NCI-H1436 treated with DMSO at 0.1 percent for 48 hours (cell line): ENCODE measurements at places on chromosomes 3 and 15.

DNA sequence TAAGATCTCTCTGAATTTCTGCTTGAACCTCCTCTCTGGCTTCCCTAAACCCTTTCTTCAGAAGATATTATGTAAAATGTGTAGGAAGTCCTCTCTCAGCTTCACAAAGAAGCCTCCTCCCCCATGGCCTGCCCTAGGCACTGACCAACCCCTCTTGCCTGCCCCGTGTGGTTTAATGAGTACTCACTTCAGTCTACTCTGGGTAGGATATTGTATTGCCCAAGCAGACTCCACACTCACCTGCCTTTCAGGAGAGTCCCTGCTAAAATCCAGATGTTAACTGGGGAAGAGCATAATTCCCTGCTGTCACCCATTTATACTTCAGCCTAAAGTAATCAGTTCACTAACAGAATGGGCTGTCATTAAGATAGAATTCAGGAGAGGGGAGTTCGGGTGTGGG lies 2.6 kb upstream of the AGBL1 start:
- no peak for DNase-seq

GRCh38 chr3:28036599-28037575 lies 204.5 kb upstream of the CMC1 start:
- no peak for DNase-seq

- no peak for DNase-seq
These were observed 102.5 kb upstream of the PDZRN3 start for GRCh38 chr3:73727117-73727821.

DNA sequence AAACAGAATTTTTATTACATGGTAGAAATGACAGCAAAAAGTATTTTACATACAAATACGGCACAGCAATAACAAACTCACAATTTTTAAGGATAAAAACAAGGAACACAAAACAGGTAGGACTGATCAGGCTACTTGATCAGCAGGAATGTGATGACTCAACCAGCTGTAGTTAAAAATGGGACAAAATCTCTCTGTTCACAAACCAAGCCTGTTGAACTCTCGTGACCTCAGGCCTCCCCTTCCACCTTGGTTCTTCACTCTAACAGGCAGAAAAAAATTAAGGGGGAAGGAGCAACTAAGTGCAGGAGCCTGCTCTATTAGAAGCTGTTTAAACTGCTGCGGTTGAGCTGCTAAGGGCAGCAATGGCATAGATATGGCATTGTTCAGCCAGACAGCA lies 18.7 kb downstream of the FBXL22 start:
- no peak for DNase-seq

- DNase-seq: no peak
These were observed 40.0 kb downstream of the TRH start for GRCh38 chr3:130014526-130014925.

DNA sequence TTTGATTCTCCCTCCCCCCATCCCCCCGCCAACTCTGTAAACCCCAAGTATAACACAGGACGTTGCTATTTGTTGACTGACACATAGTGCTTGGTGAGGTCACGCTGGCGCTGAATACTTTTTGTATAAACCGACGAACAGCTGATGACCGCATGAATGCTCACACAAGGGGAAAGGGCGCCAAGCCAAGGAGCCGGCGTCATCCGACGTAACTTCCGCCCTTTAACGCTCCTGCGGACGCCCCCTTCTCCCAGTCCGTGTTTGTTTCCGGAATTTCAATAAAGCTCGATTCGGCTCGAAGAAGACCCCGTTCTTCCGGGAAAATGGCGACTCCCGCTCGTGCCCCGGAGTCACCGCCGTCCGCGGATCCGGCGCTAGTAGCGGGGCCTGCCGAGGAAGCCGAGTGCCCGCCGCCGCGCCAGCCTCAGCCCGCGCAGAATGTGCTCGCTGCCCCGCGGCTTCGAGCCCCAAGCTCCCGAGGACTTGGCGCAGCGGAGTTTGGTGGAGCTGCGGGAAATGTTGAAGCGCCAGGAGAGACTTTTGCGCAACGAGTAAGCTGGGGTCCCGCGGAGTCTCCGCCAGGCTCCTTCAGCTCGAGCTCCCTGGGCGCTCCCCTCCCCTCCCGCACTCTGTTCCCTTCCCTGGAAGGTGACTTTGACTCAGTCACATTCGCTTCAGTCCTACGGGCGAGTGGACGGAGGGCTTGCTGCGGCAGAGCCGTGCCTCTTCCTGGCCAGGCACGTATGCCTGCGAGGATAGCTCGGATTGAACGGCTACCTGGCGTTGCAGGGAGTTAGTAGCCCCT lies at the start of gene POLR2M:
POLR2M (plus strand) TSS at position 310 of the 805 bp plus-strand sequence; CDS start at position 439, 129 bp downstream.
- DNase-seq: peak; percentile 76
